Stimulated activated CD4-positive, alpha-beta T cell treated with anti-CD3 and anti-CD28 coated beads, Interleukin-1b, Interleukin-23, amount 100 ng/mL, for 1 hour (primary cell): ENCODE measurements at places on chromosomes 5 and 9.

DNA sequence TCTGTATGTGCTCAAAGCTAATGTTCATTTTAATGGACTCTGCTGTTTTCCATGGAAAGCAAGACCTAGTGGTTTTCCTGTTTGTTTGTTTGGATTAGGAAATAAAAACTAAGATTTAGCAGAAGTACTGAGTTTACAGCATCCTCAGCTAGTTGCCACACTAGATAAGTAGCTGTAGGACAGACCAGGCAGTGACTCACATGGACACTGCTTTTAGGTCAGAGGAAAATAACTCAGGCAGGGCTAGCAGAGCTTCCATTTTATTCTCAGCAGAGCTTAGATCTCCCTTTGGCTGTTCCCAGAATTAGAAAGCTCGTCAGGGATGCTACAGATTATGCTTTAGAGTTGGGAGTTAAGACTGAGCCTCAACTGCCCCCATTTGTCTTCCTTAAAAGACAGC is 204.4 kb downstream of the SH3GL2 start:
- no peak for DNase-seq

- no peak for DNase-seq
Observed at GRCh38 chr5:170363671-170364070, 25.5 kb downstream of the KCNMB1 start.

GRCh38 chr5:143662020-143662419 is 149.9 kb upstream of the HMHB1 start:
- no peak for DNase-seq

- DNase-seq: no peak
Observed at GRCh38 chr9:88514247-88514646, 20.7 kb upstream of the NXNL2 start.

DNA sequence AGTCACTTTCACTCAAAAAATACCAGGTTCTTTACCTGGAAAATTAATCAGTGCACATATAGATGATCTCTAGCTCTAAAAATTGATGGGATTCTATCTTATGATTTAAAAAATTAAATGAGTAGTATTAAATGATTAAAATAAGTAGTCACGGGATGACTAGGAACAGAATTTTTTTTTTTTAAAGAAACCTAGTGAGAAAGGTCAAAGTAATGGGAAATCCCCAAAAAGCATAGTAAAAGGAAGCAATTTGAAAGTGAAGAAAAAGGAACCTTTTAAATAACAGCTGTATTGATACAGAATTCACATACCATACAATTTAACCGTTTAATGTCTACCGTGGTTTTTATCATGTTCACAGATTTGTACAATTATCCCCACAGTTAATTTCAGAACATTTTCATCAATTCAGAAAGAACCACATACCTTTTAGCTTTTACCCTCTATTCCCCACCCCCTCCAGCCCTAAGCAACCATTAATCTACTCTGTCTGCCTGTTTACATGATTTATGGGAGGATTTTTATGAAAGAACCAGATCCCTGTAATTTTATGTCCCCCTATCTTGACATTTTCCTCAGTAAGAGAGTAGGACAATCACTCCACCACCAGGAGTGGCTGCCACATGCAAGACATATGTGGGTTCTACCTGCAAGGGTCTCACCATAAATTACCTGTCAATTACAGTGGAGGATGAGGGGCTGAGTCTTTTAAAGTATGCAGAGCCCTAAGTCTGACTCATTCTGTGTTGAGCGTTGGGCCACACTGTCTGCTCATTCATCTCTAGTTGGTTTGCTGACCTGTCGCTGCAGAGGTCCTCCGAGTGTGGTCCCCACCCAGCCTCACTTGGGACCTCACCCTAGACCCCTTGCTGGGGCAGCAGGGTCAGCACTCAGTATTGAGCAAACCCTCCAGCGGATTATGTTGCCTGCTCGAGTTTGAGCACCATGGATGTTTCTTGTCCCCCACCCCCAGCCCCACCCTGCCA is 16.0 kb downstream of the ANKRD33B start:
- no peak for DNase-seq

DNA sequence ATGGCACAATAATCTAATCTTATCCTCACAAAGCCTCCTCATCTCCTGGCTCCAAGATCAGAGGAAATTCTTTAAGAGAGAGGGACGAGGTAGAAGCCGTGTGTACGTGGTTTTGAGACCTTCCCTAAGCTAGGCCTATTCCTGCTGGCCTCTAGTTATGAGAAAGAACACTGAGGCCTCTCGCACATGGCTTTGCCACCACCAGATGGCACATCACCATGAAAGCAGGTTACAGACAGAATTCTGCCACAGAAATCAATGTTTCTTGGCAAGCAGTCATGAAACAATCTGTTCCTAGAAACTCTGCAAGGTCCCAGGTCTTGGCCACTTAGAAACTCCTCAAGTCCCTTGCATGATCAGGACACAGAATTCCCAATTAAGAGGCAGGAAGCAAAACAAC is 268.2 kb upstream of the TAS2R1 start:
- DNase-seq: no peak

DNA sequence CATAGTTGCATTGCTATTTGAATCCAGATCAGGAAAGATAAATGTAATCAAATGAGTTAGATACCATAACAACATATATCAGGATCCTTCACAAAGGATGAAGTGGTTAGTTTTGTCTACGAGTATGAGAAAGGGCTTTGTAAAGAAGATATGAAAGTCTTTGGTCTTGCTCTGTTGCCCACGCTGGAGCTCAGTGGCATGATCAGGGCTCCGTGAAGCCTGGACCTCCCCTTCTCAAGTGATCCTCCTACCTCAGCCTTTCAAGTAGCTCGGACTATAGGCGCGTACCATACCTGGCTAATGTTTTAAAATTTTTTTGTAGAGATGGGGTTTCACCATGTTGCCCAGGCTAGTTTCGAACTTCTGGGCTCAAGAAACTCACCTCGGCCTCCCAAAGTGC is 1.8 kb downstream of the SMC5 start:
- DNase-seq: no peak

DNA sequence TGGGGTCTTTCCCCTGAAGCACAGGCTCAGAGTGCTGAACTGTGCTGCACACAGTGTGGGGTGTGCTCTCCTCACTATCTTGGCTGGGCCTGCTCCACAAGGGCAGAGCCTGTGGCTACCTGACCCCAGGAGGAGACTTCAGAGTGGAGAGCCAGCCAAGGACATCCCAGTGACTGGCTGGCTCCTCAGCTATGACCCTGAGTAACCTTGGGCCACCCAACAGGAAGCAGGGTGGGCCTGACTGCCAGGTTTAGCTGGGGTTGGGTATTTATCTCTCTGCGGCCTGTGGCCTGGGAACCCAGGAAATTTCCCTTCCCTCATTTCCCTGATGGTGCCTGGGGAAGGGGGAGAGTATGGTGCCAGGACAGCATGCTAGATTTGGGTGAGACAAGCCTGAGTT is 2.1 kb upstream of the EEIG1 start:
- DNase-seq: no peak

- DNase-seq: no peak
Observed at GRCh38 chr5:79069488-79070349, at the start of the genes BHMT2 and DMGDH. TSS of gene BHMT2 (plus strand) at chr5:79069767. CDS start at chr5:79069783, 16 bp downstream. TSS of gene DMGDH (minus strand) at chr5:79069674. CDS start at chr5:79069620, 54 bp downstream.

DNA sequence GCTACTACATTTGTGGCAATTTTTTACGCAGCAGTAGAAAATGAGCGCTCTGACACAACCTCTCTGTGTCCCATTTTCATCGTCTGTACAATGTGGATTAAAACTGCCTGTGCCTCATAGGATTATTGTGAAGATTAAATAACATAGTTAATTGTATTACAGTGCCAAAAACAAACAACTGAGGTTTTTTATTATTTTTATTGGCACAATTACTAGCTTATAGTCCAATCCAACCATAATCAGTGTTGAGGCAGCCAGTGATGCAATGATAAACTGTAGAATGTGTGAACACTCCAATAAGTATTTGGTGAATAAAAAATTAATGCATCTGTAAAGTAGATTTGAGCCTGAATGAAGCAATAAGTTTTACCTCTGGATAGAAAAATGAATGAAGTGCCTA is 588.3 kb downstream of the DNAH5 start:
- DNase-seq: no peak

DNA sequence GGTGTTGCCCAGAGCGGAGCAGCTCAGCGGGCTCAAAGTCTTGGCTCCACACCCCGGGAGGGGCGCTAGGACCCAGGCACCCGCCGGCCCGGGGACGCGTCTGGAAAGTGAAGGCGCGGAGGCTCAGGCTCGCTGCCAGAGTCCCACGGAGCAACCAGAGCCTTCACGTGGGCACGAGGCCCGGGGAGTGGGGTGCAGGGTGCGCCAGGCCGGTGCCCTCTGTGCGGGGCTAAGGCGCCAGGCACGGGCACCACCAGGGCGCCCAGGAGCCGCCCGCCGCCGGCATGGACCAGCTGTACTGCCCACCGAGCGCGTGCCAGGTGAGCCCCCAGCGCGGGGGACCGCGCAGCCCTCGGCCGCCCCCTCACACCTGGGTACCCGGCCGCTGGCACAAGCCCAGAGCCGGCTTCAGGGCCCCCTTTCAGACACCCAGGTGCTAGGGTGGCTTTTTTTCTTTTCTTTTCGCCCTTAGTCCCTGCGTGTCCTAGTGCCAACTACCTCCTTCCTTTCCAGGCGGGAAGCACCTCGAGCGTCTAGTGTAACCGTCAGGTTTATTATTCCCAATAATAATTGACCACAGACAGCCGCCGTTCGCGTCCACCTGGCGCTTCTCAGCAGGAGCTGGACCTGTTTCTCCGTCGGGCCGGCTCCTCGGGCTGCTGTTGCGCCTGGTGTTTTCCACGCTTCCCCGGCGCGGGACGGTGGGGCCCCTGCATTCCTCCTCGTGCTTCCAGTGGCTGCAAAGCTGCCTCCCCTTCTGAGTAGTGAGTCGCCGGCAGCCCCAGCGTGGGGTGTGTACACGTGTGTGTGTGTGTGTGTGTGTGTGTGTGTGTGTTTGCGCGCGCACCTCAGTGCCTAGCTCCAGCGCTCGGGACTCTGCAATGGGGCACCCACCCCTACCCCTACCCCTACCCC is 30.1 kb upstream of the PDE8B start:
- DNase-seq: no peak

GRCh38 chr9:76090330-76090729 is 199.9 kb downstream of the PCSK5 start:
- no peak for DNase-seq

DNA sequence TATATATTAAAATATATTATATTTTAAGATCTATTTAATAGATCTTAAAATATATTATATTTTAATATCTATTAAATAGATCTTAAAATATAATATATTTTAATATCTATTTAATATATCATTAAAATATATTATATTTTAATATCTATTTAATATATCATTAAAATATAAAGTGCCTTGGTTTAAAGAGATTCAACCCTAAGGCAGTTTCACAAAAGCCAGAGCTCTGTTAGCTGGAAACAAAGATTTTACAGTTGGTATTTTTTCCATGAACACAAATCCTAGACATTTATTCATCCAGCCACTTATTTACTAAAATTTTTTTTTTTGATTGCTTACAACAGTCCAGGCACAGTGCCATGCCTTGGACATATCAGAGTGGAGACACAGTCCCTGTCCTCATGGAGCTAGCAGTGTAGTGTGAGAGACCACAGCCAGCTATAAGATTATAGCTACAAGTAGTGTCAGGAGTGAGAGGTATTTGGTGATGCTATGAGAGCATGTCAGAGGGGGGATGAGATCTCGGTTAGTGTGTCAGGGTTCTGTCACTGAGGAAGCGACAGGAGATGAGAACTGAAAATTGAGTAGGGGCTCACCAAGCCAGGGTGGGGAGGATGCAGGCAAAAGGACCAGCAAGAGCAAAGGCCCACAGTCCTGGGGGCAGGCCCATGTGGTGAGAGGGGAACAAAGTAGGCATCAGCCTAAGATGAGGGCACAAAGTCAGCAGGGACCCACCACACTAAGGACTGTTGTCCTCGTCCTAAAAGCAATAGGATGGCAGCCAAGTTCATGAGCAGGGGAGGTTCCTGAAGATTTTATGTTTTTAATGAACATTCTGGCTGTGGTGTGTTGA is 74.5 kb downstream of the FBXO38 start:
- DNase-seq: no peak

GRCh38 chr5:130171699-130172098 is 267.4 kb downstream of the CHSY3 start:
- no peak for DNase-seq

- no peak for DNase-seq
Observed at GRCh38 chr9:35728041-35728971, 3.7 kb downstream of the TLN1 start.

- DNase-seq: no peak
Observed at GRCh38 chr9:126222835-126223431, 103.7 kb upstream of the MVB12B start.

DNA sequence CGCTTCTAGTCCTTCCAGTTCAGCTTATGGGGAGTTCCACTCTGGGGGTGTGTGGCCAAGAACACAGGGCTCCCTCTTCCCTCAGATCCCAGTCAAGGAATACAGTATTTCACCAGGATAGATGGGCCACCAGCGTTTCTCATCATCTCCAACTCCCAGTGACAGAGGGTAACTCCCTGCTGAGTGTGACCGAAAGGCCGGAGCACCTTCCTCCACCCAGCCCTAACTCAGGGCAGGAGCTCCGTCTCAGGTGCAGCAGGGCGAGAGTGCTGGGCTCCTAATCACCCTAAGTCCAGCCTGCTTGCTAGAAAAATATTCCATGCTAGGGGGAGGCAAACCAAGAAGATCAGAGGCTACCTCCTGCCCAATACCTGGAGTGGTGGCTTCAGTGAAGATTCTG is 102.6 kb downstream of the ADAMTS2 start:
- DNase-seq: no peak

- DNase-seq: no peak
Observed at GRCh38 chr9:87599901-87600610, 102.4 kb downstream of the DAPK1 start.

DNA sequence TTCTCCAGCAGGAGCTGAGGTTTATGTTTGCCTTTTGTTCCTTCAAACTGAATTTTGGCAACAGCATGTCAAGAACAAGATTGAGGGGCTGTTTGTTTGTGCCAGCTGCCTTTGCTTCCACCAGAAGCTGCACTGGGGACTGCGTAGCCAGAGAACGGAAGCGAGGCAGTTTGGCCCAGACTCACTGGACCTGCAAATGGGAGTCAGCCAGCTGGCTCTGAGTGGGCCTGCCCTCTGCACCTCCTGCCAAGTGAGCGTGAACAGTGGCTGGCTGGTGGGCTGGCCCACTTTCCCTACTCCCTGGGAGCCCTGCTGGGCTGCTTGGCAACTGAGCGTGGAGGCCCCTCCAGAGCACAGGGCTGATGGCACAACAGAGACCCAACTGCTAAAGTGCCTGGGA is 111.6 kb downstream of the GALNT10 start:
- no peak for DNase-seq

DNA sequence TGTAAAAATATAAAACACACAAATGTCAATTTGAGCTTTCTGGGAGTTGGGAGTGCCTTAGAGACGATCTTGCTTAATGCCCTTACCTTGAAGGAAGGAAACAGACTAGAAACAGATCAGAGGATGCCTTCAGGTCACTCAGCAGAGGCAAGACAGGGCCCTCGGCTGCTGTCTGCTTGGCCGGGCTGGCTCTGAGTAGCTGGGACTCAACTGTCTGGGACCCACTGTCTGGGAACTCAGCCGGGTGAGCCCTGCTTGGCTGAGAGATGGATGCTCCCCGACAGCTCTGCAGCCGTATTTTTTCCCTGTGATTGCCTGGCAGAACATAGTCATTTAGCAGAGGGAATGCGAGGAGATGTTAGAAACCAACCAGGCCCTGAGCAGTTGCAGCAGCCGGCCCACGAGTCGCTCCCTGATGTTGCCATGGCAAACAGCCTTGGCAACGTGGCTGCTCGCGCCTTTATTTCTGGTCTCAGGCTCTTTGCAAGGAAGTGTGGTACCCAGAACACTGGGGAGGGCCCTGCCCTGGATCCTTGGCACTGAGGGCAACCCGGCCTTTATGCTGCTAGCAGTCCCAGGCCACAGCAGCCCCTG is 10.9 kb downstream of the PPARGC1B start:
- DNase-seq: no peak

- no peak for DNase-seq
Observed at GRCh38 chr9:131140112-131140511, 14.7 kb downstream of the NUP214 start.

- DNase-seq: no peak
Observed at GRCh38 chr9:89483592-89484474, 14.1 kb downstream of the SEMA4D start.
